ENCODE measurements at places on chromosomes 2 and 18.

- no peak for DNase-seq
Observed at GRCh38 chr2:12116228-12116750, 369.9 kb downstream of the LPIN1 start.

GRCh38 chr2:30826916-30827315 lies 19.7 kb upstream of the CAPN13 start:
- DNase-seq: no peak

DNA sequence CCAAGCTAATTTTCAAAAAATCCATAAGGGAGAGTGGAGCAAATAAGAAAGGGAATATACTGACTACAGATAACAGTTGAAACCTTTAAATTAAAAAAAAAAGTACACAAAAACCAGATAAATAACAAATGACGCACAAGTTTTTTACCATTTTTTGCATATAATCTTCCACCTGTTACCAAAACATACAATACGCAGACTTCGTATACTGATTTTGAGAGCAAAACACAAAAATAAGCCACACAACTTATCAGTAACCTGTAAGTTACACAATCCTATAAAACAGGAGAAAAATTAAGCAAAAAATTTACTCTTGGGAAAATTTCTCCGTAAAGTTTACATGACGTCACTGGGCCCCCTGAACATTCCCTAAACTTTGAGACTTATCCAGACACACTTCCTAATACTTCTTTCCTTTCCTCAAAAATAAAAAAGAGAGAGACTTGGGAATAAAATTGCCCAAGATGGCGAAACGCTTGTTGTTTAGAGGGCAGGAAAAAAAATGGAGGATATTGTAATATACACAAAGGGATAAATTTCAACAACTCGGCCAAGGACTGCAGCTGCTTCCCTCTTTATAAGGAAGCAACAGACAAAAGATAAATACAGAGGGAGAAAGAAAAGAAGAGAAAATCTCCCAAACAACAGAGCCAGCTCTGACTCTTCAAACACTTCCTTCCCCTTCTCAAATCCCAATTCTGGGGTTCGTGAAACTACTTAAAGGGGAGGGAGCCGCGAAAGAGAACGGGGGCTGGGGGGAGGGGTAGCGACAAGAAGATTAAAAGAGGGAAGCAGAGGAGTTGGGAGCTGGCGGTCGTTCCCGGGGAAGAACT lies 1.6 kb downstream of the BAZ2B start:
- no peak for DNase-seq

DNA sequence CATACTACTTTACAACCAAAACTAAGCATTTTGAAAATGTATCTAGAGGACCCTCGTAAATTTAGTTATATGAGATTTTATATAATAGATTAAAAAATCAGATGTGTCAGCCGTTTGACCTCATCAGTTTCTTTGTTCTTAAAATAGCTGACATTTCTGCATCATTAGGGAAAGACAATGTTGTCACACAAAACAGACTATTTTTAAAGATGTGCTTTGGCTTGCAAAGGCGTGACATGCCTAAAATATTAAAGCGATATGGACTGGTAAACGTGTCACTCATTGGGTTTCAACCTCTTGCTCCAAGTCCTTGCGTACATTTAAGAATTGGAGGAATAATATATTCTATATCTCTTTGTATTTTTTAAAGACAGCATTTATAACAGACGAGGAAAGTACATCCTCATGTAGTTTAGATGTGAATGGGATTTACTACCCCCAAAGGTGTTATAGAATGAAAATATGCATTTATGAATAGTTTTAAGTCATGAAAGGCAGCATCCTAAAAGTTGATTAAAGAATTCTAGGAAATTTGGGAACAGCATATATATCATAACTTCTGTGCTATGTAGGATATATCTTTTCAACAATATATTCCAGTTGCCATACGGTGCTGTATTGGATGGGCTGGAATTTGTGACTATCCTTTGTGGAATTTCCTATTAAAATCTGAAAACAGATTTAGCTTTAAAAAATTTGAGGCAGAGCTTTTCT lies 3.8 kb downstream of the MYL12A start:
- DNase-seq: no peak

- no peak for DNase-seq
Observed at GRCh38 chr2:72991980-72992733, 74.8 kb downstream of the EMX1 start.

DNA sequence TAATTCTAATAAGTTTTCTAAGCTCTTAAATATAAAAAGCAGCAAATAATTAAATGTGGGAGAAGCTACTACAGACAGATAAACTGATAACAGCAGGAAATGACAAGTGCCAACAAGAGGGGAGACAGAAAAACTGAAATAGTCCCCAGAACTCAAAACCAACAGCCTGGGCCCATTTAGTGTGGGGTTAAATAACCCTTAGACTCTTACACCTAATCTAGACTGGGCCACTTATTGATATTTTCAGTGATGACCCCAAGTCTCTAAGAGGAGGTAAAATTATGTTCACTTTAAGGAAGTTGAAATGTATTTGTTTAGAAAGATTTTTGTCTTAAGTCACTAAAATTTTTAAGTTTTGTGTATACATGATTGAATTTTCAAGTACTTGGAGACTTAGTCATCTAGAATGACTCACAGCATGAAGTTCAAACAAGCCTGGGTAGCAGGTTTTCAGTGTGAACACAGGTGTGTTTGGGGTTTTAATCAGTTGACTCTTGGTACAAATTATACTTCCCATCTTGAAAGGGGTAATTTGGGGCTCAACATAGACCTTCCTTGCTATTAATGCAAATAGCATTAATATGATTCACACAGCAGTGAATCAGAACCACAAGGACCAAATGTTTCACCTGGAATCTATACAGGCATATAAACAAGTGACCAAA lies 54.9 kb upstream of the MYO3B start:
- DNase-seq: no peak

GRCh38 chr2:62537814-62538213 lies 31.8 kb upstream of the TMEM17 start:
- DNase-seq: no peak

- no peak for DNase-seq
Observed at GRCh38 chr18:66013969-66014368, 263.2 kb downstream of the CDH7 start.

DNA sequence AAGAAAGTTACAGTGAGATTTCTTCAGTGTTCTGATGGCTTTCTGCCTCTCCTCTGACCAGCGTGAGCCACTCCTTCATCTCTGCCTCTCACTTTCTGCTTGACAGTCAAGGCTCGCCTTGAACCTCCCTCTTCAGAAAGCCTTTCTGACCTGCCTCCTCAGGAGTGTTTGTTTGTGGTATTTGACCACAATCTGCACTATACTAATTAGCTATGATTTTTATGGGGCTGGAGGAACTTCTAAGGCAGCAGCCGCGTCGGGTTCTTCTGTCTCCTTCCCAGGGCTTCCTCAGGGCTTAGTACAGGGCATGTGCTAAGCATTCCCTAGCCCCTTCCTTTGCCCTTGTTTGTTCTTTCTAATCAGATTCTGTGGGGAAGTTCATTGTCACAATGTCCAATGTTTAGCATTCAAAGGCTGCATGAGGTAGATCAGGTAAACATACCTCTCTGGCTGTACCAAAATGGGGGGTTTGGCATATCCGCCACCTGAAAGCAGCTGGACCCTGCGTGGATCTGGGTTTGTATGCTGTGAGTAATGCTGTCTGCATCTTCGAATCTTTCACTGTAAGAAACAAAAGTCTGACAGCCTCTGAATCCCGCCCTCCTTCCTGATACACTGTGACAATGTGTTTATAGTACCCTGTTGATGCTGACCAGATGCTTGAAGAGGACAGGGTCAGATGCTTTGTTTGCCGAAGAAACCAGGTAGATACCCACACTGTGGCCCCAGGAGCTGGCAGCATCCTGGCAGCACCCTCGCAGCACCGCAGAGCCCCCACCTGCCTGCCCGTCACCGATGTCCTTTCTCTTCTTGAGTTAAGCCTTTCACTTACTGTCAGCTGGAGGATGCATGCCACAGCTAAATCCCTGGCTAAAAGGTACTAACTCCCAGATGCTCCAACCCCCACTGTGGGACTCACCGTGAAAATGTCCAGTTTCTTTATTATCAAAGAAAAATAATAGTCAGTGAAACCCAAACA lies 260.8 kb upstream of the HDAC4 start:
- DNase-seq: no peak

DNA sequence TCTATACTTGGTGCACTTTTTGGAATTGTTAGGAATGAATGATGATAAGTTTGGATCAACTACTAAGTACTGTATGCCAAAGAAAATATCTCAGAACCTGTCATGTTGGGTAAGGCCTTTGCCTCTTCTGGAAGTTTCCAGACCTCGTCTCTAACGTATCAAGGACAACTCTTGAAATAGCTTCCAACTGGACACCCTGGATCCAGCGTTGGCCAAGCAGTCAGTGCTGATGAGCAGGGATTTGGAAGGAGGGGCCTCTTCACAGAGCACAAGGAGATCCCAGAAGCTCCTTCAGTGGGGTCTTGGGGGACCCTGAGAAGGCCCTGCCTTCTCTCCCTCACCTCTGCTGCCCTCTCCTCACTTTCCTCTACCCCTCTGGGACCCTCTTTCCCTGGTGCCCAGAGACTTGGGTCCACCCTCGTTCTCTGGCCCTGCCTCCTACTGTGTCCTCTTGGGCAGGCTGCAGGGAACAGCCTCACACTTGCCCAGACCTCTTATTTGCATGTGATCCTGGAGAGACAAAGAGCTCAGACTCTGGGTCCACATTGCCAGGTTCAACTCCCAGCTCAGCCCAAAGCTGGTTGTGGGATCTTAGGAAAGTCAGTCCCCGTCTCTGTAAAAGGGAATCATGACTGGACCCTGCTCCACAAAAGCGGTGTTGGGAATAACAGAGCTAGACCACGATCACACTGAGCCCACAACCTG lies 145.8 kb downstream of the COL6A3 start:
- DNase-seq: no peak

DNA sequence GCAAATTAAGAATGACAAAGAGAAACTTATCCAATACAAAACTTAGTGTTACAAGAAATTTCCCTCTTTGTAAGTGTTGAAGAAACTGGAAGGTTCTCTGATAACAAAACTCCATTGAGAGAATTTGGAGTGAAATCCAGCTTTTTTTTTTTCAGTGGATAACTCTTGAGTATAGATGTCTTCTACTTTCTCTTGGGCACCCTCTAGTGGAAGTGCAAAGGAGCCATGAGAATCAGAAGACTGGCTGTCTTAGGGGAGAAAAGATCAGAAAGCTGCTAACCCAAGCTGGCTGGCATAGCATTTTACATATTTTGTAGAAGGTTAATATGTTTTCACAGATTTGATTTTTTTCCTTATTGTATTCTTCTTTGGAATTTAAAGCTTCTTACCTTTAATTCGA lies 138.8 kb upstream of the SATB2 start:
- DNase-seq: no peak

DNA sequence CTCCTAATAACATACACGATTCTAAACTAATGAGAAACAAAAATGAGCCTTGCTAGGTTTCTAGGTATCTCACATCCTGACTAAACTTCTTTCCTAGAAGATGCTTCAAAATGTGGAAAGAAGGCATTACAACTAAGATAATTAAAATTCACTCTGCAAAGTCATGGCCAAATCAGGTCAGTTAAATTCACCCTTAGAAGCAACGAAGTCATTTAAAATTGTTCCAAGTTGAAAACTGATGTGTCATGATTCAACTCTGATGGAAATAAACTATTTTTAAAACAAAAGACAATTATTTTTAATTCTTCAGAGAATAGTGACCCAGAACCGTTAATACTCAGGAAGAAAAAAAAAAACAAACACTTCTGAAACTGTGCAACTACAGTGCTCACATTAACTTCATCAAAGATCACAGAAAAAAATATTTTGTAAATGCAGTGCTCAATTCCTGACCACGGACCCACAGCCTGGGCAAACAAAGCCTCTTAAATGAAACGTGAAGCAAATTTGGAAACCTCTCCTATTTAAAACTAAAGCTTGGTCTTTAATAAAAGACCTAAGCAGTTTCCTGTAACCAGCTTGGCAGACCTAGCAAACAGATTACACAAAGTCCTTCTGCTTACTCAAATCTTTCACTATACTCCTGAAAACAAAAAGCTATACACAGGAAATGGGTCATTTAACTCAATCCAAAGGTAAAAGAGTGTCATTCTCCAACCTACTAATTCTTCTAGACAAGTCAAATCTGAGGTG lies 39.0 kb downstream of the CHN1 start:
- DNase-seq: no peak

GRCh38 chr18:45137087-45137419 lies 456.4 kb downstream of the SETBP1 start:
- no peak for DNase-seq

DNA sequence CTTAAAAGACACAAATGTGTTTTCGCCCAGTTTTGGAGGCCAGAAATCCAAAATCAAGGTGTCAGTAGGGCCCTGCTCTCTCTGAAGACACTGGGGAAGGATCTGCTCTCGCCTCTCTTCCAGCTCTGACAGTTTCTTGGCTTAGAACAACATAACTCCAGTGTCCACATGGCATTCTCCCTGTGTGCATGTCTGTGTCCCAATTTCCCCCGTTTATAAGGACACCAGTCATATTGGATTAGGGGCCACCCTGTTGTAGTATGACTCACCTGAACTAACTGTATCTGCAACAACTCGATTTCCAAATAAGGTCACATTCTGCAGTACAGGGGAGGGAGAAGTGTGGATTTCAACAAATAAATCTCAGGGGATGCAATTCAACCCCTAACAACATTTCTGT lies 263.2 kb downstream of the SS18 start:
- DNase-seq: no peak

GRCh38 chr2:7018767-7019166 lies 101.6 kb downstream of the RNF144A start:
- DNase-seq: no peak

DNA sequence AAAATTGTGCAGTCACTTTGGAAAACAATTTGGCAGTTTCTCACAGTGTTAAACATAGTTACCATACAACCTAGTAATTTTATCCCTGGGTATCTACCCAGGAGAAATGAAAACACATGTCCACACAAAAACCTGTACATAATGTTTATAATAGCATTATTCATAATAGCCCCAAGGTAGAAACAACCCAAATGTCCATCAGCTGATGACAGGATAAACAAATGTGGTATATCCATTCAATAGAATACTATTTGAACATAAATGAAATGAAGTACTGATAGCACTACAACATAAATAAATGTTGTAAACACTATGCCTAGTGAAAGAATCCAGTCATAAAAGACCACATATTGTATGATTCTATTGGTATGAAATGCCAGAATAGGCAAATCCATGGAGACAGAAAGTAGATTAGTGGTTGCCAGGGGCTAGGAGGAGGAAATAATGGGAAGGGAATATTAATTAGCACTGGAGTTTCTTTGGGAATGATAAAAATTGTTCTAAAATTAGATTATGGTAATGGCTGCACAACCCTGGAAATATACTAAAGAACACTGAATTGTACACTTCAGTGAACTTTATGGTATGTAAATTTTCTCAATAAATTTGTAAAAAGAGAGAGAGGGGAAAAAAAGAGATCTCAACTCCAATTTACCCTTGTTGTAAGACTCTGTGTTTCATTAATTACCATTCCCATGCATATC lies 20.8 kb upstream of the VIT start:
- no peak for DNase-seq

GRCh38 chr2:181851726-181852125 lies 39.8 kb upstream of the ITPRID2 start:
- DNase-seq: no peak
